ENCODE measurements at places on chromosomes 13 and 19.

- no peak for DNase-seq
Measured at GRCh38 chr13:113406321-113407102, 42.6 kb upstream of the GRTP1 start.

GRCh38 chr19:39506944-39507714 is 7.8 kb upstream of the SELENOV start:
- DNase-seq = peak; percentile 16

DNA sequence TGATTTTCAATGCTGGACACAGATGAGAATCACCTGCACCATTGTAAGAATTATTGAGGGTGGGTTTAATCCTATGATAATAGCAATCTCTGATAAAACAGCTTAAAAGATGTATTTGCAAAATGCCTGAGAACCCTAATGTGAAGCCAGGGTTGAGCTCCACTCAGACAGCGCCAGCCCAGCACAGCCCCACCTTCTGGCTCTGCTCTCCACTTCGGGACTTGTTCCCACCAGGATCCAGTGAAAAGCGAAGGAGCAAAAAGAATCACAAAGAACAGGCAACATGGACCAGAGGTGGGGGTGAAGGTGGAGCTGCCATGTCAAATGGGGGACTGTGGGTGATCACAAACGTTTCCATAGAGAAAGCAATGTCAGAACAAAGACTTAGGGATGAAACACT is 18.6 kb upstream of the ZNF816 start:
- no peak for DNase-seq

GRCh38 chr13:23794267-23795161 is 94.7 kb downstream of the MIPEP start:
- peak; percentile 34 for DNase-seq
